ENCODE measurements at places on chromosomes 5 and 9. TPM values are rescaled to one million over a fixed set of nuclear protein-coding genes. Genes with fewer than 3 reads are reported as not detected.

DNA sequence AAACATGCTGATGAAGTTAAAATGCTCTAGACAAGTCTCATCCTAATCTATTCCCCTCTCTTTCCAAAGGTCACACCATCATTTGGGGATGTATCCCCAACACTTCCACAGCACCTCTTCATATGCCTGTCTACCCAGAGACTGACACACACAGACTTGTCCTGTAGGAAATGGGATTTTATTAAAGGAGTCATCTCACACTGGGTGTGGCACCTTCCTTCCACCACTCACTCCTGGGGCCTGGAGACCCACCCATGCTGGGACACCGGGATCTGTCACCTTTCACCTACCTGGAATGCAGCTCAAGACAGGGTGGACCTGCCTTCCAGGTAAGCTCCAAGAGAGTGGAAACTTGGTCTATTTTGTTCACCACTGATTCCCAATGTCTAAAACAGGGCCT, 99.4 kb upstream of the HAND1 start:
- no peak for DNase-seq

GRCh38 chr5:132110930-132111329, 37.3 kb downstream of the CSF2 start:
- DNase-seq = no peak

Gene COL5A1
- total RNA-seq = 171 TPM

DNA sequence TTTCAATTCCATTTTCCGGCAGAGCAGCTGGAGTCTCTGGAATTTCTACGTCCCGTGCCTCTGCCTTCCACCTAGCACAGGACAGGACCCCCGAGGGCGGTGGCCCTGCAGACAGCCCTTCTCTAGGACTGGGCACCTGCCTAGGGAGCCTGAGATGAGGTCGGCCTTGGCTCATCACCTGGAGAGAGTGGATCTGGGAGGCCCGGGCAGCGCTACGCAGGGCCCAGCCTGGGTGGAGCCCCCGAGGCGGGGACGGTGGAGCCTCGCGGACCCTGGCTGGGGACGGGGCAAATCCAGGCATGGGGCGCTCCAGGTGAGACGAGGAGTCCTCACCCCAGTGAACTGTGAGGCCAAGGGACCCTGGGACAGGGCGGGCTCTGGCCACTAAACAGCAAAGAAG, 114.5 kb downstream of the MTRR start:
- no peak for DNase-seq

Data from fibroblast of the aortic adventitia (primary cell).